Heart right ventricle (tissue), 16 donors: ENCODE measurements at places on chromosomes 2 and 18.

DNA sequence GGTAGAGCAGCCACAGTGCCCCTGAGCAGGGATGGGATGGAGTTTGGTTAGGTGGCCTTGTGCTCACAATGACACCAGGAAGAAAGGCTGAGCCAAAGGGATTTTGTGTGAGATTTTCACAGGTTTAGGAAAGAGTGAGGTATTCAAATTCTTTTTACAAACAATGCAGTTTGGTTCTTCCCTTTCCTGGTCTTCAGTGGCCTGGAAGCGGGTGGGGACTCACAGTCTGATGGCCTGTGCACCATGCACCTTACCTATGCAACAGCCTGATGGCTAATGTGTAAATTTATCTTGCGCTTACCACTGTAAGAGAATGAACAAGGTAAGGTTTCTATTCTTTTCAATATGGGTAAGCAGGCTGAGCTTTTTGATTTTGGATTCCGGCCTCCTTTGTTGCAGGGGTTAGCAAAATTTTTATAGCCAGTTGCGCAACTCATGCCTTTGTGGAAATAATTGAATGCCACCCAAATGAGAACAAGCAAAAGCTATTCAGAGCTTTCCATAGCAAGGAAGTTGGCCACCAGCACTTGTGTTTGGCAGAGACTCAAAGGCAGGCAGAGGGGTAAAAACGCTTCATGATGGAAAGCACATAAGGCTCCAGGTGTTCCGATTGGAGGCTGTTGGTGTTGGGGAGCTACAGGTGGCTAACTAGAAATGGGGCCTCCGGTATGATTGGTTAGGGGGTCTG lies 23.8 kb upstream of the IL1R2 start:
- no peak for DNase-seq

DNA sequence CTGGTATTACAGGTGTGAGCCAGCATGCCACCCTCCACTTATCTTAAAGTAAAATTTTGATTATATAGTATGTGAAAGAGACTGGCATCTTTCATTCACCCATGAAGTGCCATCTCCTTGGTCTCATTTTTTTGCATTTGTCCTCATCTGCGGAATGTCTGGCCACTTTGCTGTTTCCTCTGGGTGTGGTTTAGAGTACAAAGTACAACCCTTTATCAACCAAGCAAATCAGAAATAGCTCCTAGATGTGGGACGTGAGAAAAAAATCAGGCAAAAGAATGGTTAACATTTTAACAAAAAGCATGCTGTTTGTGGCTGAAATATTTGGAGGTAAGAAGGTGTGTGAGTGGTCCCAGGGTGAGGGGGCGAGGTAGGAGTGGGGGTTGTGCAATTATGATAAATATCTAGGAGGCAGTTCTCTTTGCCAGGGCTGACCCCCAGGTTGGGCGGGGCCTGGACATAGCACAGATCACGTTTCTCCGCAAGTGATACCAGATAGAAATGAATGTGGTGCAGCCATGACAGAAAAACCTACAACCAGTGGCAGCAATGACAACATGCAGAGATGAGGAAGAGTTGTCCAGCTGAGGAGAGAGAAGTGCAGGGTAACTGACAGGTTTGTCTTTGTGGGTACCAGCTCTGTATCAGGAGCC lies 115.8 kb upstream of the SERTAD2 start:
- no peak for DNase-seq

- no peak for DNase-seq
Measured at GRCh38 chr2:195543902-195544894, 112.8 kb upstream of the SLC39A10 start.

DNA sequence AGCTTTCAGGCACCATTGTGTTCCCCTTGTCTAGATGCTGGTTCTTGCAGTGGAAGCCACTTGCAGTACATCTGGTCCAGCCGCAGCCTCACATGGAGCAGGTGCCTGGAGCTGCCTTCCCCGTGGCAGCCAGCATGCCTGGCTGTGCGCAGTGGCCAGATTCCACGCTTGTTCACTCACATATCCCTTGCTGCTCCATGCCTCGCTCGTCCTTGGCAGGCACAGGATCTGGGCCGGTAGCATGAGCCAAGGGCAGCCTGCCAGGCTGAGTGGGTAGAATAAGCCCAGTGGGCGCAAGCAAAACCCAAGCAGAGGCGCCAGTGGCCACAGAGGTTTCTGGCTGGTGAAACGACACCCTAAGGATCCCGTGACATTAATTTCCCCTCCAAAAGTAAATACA lies 20.6 kb downstream of the TMX3 start:
- peak; percentile 20 for DNase-seq

DNA sequence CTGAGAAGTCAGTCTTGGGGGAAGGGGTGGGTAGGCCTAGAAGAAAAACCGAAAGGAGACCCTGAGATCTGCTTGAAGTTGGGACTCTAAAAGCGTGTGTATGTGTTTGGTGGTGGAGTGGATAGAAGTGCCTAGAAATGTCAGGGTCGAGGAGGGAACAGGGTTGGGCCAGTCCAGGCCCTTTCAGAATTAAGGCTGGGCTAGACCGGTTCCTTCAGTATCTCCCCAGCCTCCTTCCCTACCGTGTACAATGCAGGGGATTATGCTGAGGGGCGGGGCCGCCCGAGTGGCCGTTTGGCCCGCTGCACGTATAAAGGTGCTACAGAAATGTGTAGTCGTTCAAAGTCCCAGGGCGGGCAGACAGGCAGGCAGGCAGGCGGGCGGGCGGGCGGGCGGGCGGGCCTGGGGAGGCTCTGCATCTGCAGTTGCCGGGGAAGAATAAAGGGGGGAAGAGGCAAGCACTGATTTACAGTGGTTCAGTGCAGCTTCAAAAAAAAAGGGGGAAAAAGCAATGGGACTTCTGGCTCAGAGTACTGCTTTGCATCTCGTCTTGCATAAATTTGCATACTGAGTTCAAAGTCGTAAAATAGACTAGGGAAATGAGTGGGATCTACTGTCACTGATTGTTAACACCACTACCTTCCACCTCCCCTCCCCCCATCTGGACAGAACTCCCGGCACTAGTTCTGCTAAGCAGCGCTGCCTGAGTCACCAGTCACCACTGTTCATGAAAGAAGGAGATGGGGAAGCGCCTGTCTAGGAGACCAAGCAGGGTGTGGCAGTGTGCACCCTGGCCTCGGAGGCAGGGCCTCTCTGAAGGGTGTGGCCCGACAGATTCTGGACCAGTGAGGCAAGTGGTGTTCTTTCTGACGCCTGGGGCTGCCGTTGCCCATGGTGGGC lies 3.6 kb downstream of the IGFBP2 start:
- no peak for DNase-seq

- no peak for DNase-seq
Measured at GRCh38 chr2:21044694-21045371, 960 bp upstream of the APOB start.

- no peak for DNase-seq
Measured at GRCh38 chr2:85430752-85431569, 12.4 kb downstream of the SH2D6 start.

- DNase-seq, result no peak
Measured at GRCh38 chr2:206225435-206226232, 48.8 kb upstream of the ZDBF2 start.

GRCh38 chr18:55805666-55806065 lies 217.7 kb upstream of the TCF4 start:
- DNase-seq, result no peak

DNA sequence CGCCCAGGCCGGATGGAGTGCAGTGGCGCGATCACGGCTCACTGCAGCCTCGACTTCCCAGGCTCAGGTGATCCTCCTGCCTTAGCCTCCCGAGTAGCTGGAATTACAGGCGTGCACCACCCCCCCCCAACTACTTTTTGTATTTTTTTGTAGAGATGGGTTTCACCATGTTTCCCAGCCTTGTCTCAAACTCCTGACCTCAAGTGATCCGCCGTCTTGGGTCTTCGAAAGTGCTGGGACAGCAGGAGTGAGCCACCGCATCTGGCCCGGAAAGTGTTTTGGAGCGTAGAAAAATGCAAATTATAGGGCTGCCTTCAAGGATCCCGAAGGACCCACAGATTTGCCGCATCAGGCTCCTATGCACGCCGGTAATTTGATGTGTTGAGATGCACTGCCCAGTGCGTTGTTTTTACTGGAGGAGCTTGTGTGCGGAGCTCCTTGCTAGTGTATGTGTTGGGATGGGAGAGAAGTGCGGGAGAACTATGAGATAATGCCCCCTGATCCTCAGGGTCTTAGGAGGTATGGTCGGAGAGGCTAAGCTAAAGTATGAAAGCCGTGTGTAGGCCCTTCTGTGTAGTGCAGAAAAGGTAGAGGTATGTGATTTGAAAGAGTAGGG lies 1.2 kb upstream of the CLASP1 start:
- DNase-seq, result no peak

- peak; percentile 25 for DNase-seq
Measured at GRCh38 chr2:46029332-46029811, 267.8 kb upstream of the EPAS1 start.
